ENCODE measurements at places on chromosomes 4 and X.

- DNase-seq = peak; percentile 85
Observed at GRCh38 chr4:141002323-141002805, 130.9 kb downstream of the RNF150 start.

- DNase-seq = peak; percentile 87
Observed at GRCh38 chr4:169611991-169612870, at the start of gene NEK1. NEK1 (minus strand) TSS chr4:169612583; CDS start chr4:169602630, 9,953 bp downstream.

GRCh38 chr4:6095023-6095752, 77.0 kb upstream of the C4orf50 start:
- peak; percentile 8 for DNase-seq

GRCh38 chr4:174147863-174148262, 135.6 kb downstream of the FBXO8 start:
- no peak for DNase-seq

DNA sequence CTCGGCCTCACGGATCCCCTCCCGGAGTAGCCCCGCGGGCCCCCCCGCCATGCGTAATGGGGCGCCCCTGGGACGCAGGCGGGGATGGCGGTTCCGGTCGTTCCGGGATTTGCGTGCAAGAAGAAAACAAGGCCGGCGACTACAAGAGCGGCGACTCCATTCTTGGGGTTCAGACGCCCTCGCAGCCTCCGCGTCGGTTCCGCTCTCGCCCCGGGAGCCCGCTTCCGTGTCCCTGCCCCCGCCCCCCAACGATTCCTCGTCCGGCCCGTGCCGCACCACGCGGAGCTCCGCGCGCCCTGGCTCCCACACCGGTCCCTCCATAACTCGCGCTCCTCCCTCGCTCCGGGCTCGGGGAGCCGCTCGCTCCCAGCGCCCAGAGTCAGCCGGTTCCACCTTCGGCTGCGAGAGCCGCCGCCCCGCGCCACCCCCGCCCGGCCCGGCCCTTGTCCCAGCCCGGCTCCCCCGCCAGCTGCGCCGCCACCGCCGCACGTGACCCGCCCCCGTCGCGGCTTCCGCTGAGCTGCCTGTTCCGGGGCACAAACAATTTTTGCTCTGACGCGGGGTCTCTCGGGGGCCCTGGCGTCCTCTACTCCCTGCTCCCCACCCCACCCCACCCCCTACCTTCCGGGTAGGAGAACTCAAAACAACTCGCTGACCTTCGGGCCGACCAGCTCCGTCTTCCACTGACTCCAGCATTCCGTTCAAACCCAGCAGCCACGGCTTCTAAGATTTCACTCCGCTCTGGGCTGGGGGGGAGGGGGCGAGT, 78.8 kb upstream of the BCOR start:
- no peak for DNase-seq

DNA sequence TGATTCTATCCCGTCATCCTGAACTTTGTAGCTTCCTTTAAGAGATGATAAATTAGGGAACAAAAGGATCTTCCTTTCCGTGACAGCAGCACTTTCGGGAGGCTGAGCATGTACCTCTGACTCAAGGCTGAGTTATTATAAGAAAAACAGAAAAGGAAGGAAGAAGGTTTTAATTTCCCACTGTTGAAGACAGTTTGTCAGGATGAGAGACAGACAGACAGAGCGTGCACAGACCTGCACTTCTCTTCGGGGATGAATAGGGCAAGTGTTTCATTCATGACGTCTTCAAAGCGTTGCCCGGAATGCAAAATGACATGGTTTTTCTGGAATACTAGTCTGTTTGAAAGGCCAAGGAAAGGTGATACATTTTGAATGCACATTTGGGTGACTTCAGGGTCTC, 405.3 kb upstream of the FAT1 start:
- DNase-seq = peak; percentile 50

DNA sequence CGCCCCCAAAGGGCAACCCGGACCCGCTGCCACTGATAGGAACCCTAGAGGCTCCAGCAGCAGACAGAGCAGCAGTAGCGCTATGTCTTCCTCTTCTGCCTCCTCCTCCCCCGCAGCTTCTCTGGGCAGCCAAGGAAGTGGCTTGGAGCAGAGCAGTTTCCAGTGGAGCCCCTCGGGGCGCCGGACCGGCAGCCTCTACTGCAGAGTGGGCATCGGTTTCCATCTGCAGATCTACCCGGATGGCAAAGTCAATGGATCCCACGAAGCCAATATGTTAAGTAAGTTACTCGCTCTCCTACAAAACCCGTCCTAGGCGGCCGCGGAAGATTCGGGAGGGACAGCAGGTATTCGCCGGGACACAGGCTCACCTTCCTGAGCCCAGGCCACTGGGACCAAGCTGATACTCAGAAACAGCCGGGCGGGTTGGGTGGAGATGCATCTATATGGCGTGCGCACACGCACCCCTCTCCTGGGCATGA, 477 bp downstream of the FGF5 start:
- DNase-seq = peak; percentile 62

DNA sequence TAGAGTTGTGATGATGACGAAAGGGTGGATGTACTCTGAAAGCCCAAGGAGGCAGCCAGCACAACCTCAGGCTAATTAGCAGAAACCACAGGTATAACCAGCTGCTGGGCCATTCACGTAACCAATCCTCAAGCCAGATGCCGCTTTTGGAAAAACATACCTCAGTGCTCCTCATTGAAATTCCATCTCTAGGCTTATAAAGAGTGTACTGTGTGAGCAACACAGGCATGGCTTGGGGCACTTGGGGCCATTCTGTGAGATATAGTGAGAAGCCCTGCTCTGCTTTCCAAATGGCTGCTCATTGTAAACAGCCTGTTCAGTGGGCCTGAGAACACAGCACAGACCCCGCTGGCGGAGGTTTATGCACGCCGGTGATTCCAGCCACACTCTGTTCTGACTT, 182.1 kb upstream of the HHIP start:
- DNase-seq = no peak

DNA sequence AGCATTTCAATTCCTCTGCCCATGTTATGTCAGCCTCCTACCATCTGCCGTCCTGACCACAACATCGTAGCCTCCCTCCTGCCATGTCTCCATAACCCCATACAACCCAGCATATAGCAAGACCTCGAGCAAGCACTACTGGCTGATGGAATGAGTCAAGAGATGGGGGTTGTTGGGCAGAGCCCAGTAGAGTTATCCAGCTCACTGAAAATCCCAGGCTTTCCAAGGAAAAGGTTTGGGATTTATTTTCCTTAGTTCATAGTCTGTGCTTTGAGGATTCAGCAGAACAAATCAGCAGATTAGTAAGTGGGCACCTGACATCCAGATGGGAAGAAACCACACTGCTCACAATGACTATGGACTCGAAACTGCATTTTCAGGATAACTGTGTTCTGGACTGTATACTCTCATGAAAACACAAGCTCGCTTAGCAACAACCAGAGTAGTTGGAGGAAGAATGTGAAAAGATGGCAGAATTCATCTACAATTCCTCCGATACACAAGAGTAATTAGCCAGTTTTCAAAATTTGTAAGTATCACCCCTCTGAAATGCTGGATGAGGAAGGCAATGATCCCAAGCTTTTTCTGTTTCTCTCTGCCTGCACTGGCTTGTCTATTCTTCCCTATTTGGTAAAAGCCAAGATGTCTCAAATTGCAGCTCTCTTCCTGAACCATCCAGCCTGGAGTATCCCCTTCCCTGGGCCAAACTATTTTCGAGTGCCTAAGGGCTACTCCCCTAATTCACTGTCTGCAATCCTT, 186.2 kb upstream of the TBL1X start:
- no peak for DNase-seq

DNA sequence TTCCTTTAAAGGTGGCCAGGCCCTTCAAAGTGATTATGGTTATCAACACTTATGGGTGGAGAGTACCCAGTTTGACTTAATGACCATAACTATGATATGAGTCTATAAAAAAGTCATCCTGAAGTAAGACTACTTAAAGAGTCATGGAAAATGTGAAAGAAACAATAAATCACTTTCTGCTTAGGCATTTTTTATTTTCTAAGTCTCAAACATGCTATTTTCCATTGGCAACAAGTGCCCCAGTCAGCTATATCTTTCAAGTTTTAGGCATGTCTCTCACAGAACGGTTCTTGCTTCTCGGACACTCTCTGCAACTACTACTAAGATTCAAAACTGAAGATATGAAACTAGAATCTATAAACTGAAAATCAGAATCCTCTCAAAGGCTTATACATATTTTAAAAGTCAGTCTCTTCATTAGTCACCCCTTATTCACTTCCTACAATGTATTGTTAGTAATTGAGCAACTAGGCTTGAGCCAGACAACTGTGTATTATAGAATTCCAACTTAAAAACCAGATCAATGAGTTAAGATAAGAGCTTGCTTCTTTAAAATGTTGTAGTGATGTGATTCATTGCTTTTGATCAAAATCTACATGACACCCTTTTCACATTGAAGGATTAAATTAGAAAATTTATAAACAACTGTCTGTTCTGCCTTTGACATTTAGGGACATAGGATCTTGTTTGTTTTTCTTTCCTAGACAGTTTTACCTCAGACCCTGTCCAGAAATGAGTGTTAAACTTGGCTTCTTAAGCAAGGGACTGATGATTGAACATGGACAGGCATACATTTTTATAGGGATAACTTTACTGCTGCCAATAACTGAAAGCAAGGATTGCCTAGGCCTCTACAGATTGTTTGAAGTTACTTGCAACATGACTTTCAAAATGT, 2.9 kb downstream of the ANTXR2 start:
- DNase-seq = peak; percentile 38

DNA sequence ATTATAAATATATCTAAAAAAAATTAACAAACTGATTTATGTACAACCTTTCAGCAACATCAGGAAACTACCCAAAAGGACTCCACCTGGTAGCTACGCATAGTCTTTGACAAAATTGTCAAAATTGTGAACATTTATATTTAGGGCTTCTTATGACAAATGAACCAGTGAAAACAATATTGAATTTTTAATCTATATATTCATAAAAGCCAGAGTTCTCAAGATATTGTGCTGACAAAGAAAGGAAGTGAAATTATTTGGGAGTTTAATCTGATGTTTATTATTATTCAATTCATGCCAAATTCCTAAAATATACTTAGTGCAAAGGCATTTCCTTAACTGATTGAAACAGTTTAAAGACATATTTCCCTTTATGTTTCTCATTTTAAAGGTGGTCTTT, 5.3 kb upstream of the SULT1B1 start:
- DNase-seq = no peak

- no peak for DNase-seq
Observed at GRCh38 chr4:109990261-109991257, 77.9 kb downstream of the EGF start.

DNA sequence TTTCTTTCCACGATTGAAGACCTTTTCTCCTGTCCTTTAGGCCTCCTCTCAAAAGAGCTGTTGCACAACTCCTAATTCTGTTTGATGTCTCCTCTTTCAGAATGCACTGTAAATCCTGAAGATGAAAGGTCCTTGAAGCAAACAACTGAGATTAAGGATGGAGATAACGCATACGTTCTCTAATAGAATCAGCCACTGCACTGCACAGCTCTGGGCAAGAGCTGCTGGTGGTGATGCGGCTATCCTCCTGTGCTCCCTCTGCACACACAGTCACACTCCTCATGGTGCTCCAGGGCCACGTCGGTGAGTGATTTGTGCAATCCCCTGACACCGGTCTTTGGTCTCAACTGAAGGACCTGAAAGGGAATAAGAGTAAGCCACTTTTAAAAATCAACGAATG, 208.7 kb downstream of the PDGFC start:
- no peak for DNase-seq

DNA sequence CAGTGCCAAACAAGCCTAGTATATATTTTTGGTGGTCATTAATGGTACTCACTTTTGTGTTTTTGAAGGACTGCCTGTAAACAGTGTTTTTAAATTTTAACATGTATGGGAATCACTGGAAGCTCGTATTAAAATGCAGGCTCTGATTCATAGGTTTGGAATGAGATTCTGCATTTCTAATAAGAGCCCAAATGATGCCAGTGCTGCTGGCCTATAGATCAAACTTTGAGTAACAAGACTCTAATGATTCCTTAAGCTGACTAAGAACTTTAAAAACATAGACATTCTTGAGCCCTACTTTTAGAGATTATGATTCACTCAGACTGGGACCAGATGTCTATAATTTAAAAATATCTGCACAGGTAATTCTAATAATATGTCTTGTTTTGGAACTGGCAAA, 823.2 kb upstream of the LCORL start:
- DNase-seq = peak; percentile 29

- no peak for DNase-seq
Observed at GRCh38 chr4:25425361-25425760, 48.3 kb downstream of the ANAPC4 start.

- no peak for DNase-seq
Observed at GRCh38 chr4:13498469-13498868, 14.3 kb upstream of the RAB28 start.

DNA sequence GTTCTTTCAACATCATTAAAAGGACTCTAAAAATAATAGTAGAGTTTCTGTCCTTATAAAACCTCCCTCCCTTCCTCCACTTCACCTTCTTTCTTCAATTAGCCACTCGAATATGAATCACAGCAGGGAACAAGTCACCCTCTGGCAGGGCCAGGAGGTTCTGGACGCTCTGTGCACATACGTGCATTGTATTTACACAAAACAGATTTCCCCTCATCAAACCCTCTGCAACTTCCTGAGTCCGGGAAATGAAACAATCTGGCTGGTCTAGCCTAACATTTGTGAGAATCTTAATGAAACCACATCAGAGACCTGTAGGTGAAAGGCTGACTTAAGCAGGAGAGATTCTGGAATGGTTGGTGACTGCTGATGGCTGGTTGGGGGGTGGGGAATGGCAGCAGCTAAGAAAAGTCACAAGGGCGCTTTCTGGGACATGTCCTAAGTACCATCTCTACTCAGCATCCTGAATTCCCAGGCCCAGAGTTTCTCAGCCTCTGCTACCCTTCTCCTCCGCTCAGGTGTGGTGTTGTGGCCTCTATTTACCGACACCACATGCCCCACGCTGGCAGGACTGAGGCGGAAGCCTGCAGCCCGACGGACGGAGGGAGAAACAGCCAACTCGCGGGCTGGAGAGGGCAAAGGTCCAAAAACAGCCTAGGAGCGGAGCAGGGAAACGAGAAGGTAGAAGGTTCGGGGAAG, 1.0 kb downstream of the ZDHHC9 start:
- peak; percentile 14 for DNase-seq

- DNase-seq = no peak
Observed at GRCh38 chrX:44280116-44280515, 63.4 kb downstream of the EFHC2 start.

GRCh38 chrX:138150709-138151108, 560.8 kb downstream of the FGF13 start:
- no peak for DNase-seq

DNA sequence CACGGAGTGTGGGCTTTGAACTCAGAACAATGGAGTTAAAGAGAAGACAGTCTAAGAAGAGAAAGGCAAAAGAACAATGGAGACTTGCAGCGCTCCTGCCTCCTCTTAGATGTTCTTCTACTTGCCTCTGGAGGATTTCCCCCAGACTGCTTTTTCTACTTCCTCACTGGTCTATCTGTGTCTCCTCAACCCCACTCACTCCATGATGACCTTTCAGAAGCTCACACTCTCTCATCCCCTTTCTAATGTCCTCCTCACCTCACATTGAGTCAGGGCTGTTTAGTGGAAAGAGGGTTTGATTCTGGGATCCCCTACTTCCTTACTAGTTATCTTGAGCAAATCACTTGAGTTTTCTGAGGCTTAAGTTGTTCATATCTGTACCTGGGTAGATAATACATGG, 12.2 kb upstream of the HERC6 start:
- DNase-seq = no peak

- no peak for DNase-seq
Observed at GRCh38 chr4:1812720-1813119, 19.6 kb downstream of the FGFR3 start.

GRCh38 chrX:66130469-66130868, 33.6 kb upstream of the HEPH start:
- DNase-seq = no peak

All from fibroblast of skin of right quadriceps (primary cell).